ENCODE measurements at places on chromosomes 2 and 18.

DNA sequence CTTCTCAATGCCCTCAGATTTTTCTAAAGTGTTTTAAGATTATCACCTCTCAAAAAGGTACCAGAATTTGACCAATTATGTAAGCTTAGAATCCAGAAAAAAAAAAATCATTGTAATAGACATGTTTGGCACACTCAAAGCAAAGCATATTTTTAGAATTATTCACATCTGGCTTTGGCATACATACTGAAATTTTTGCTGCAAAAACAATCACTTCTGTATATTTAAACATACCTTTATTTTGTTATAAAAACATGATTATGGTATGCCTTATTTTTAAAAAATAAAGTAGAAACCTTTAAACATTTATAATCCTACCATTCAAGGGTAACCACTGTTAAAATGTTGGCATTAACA, 143.3 kb downstream of the ESCO1 start:
- no peak for DNase-seq

- no peak for DNase-seq
Observed at GRCh38 chr2:197238043-197238365, 72.6 kb downstream of the ANKRD44 start.

DNA sequence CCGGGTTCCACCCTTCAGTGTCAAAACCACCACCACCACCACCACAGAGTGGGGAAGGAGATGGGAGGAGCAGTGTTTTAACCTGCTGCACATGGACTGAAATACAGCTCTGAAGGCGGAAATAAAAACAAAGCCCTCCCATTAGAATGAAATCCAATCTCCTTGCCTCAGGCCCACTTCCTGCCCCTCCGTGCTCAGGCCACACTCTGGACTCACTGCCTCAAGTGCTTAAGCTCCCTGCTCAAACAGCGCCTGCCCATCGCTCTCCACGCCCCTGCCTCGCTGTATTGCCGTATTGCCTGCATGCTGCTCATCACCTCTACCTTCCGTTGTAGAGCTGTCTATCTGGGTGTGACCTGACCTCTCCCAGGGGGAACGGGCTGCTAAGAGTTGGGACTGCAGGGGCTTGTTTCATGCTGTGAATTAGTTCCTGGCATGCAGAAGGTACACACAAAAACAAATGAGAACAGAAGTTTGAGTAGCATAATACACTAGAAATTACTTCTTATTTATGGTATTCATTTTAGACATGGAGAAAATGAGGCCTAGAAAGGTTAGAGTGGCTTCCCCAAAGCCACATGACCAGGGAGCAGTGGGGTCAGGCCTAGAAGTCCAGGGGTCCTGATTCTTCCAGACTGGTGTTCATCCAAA, 31.6 kb upstream of the NEB start:
- DNase-seq = no peak

DNA sequence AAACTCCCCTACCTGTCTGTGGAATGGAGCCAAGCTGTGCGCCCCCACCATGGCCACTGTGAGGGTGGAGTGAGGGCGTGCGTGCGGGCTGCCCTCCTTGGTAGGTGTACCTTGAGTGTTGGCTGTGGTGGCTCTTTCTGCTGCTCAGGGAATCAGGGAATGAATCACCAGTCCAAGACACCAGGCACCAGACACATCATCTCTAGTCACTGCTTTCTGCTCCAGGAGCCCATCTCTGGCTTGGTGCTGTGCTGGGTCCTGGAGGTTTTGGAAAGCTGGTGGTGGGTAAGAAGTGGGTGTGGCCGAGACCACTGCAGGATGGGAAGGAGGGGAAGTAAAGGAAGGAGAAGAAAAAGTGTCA, 209.9 kb downstream of the SEPTIN10 start:
- DNase-seq = no peak

DNA sequence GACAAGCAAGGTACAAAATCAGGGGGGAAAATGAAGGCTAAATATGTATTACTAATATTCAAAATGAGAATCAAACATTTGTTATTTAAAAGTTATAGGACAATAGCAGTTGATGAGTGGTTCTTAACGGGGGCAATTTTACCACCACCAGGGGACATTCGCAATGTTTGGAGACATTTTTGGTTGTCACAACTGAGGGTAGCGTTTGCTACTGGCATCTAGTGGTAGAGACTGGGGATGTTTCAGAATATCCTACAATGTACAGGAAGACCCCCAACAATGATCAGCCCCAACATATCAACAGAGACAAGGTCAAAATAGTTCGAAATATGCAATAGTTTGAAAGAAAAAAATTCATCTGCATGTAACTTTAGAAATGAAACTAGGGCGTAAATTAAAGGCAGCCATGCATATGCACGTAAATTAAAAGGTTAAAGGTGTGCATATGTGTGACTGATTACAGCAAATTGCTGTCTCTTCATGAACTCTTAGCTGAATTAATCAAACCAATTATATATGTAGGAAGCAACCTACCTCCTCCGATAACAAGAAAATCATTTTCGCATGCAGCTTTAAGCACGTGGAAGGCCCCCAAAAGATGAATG, 61.2 kb upstream of the CUL3 start:
- no peak for DNase-seq

- no peak for DNase-seq
Observed at GRCh38 chr2:53629501-53629900, 138.1 kb upstream of the CHAC2 start.

- DNase-seq = peak; percentile 24
Observed at GRCh38 chr18:8045884-8046281, 478.8 kb downstream of the PTPRM start.

GRCh38 chr2:150214626-150215025, 272.8 kb downstream of the RND3 start:
- no peak for DNase-seq

DNA sequence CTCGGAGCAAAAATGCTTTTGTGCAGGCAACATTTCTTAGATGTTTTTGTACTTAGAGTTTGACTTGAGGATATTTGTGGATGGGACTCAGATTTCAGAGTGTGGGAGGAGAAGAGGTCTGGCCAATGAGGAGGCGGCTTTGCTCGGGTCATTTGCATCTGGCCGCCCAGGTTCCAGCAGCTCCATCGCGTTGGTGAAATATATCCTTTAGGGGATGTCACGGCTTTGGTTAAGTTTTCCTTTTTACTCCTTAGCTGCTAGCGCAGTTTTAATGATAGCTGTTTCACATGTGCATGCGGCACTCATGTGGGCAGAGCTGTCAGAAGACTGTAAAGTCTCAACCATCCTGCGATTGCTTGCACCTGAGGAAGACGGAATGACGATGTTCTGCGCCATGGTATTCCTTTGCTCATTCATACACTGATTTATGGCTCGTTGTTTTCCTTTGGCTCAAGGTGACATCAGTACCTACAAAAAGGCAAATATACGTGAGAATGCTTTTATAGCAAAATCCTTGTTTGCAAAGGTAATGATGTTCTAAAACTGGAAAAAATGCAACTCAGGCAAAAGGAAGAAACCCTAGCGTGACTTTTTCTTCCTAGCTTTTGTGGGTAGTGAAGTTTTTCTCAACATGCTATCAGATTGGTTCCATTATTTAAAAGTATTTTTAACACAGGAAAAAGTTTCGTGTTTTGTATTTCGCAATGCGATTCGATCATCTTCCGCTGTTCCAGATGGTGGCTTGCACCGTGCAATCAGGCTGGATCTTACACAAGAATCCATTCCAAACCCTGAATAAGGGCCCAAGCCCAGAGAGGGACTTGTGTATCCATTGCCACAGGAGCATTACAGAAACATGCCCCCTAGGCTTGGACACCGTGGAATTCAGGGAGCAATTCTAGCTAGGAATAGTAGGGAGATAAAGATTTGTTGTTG, 70.5 kb upstream of the ZNF516 start:
- no peak for DNase-seq

DNA sequence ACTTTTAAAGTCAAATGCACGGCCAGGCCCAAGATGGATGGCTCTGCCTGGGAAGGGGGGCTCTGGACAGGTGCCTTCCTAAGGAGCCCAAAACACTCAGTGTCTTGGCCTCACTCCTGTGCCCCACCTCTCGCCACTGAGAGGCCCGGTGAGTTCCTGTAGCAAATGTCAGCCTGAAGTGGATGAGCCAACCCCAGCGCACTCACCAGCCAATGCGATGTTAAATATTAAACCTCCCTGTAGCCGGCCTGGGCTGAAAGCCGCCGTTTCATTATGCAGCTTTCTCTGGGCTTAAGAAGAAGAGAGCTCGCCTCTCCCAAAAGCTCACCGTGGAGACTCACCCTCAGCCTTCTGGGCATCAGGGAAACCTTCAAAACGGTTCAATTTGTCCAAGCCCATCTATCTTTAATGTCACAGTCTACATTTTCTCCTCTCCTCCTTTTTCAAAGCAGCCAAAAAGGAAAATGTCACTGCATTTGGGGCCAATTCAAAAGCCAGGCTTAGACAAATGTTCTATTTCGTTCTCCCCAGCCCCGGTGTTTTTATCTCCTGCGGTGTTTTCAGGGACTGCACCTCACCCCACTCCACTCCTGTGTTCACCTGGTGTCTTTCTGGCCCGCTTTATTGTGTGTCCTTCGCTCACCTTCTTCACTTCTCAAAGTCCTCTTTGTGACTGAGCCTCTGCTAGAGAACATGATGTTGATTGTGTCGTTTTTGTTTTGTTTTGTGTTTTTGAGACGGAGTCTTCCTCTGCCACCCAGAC, 124.0 kb downstream of the NRP2 start:
- DNase-seq = no peak

DNA sequence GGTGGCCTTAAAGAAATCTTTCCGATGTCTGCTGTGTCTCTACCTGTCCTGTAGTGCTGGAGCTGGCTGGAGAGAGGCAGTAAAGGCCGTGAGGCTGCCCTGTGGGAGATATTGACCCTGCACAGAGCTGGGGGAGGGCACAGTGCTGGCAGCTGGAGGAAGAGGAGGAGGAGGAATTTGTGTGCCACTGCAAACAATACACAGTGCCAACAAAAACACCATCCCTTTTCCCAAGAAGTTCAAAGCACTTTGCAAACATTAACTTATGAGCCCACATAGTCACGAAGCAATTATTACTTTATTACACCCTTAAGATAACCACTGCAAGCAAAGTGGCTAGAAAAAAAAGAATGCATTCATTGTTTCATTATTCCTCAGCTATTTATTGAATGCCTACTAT, 45.0 kb upstream of the CYTIP start:
- no peak for DNase-seq

- no peak for DNase-seq
Observed at GRCh38 chr2:26521054-26521912, 43.4 kb upstream of the OTOF start.

DNA sequence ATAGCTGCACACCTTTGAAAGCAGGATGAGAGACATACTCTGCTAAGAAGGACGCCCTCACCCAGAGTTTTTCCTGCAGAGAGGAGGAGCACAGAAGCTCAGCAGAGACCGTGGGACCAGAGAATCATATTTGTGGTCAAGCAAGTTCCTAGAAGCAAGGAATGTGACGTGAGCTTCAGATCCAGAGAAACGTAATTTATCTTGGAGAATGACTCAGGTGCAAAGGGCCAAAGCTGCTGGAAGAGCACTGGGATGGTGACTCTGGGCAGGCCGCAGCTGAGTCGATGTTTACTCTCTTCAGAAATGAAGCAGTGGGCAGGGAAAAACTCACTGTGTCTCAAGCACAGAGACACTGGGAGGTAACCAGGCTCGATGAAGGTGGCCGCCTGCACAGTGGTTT, 50.1 kb upstream of the IGFBP2 start:
- no peak for DNase-seq

- no peak for DNase-seq
Observed at GRCh38 chr18:13548966-13549879, 177.1 kb downstream of the FAM210A start.

DNA sequence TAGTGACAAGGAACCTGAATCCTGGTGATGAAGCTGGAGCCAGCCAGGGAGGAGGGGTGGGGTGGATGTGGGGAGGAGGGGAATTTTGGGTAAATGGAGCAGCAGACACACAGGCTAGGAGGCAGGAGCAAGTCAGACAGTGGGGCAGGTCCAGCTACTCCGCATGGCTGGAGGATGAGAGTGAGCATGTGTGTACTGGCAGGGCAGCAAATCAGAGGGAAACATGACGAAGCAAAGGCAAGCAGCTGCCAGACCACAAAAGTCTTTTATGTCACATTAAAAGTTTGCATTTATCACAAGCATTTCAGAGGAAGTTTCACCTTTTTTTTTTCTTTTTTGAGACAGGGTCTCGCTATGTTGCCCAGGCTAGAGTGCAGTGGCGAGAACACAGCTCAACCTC, 11.9 kb upstream of the KIDINS220 start:
- DNase-seq = no peak

GRCh38 chr18:55477499-55477859, 110.5 kb downstream of the TCF4 start:
- DNase-seq = peak; percentile 11

DNA sequence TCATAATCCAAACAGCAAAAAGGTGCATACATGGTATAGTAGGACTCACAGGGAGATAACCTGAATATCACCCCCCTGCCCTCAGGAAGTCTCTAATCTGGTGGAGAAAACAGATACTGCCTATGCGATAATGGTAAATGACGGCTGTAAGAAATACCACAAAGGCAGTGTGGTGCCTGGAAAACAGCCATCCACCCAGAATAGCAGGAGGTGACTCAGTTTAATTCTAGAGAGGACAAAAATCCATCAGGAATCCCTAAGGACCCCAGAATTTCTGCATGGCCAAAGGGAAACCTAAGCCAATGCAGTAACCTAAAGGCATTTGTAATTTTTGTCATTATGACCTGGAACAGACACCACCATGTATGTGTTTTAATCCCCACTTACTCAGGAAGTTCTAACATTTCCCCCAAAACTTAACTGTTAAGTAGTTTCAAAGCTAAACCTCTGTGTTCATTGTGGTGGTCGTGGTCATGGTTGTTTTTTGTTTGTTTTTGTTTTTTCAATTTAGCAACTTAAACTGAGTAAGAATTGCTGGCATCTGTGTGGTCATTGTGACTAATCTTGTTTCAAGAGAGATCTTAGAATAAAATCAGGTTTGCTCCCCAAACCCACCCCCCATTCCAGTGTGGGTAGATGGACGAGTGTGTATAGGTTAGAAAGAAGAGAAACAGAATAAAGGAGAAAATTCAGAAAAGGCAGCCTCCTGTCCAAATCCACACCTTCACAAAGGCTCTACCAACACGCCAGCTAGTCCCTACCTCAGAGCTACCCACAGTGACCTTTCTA, 121.5 kb upstream of the CDCA7 start:
- no peak for DNase-seq

- no peak for DNase-seq
Observed at GRCh38 chr2:69770193-69770702, 28.3 kb downstream of the ANXA4 start.

- no peak for DNase-seq
Observed at GRCh38 chr2:232974396-232974795, 38.7 kb downstream of the NGEF start.
